H1 (cell line): ENCODE measurements at places on chromosomes 11 and 22. TPM values are rescaled to one million over a fixed set of nuclear protein-coding genes. Genes with fewer than 3 reads are reported as not detected.

SPTBN2 gene
- 69.0 and 71.4 TPM in 2 replicates for total RNA-seq

UFD1 gene
- total RNA-seq, result 67.5 and 74.6 TPM in 2 replicates

KLHDC7B gene
- total RNA-seq, result not detected in 2 replicates

SYT13 gene
- 12.3 and 13.2 TPM in 2 replicates for total RNA-seq

CLCF1 gene
- 0.32 and 0.57 TPM in 2 replicates for total RNA-seq

PCNX3 gene
- total RNA-seq, result 38.8 and 39.4 TPM in 2 replicates

CPT1B gene
- total RNA-seq, result 33.1 and 36.2 TPM in 2 replicates

CBX6 gene
- 27.5 and 28.2 TPM in 2 replicates for total RNA-seq

OR5AP2 gene
- total RNA-seq, result not detected in 2 replicates

PANX2 gene
- total RNA-seq, result 5.0 and 5.4 TPM in 2 replicates

PACSIN3 gene
- total RNA-seq, result 47.2 and 59.3 TPM in 2 replicates

POU2AF2 gene
- not detected in 2 replicates for total RNA-seq

TXN2 gene
- total RNA-seq, result 47.5 and 53.8 TPM in 2 replicates

MISFA gene
- 3.8 and 4.1 TPM in 2 replicates for total RNA-seq

FGF19 gene
- total RNA-seq, result 14.8 and 15.4 TPM in 2 replicates

MAPK8IP1 gene
- 40.1 and 41.7 TPM in 2 replicates for total RNA-seq

LDHAL6A gene
- total RNA-seq, result not detected in 2 replicates

OR51B2 gene
- not detected in 2 replicates for total RNA-seq

C11orf87 gene
- total RNA-seq, result 0.22 and 0.29 TPM in 2 replicates

UCP2 gene
- 39.8 and 46.2 TPM in 2 replicates for total RNA-seq

GGT5 gene
- total RNA-seq, result not detected in 2 replicates

SMIM38 gene
- 0.15 and 0.20 TPM in 2 replicates for total RNA-seq

OR2AT4 gene
- not detected in 2 replicates for total RNA-seq

OR51B4 gene
- total RNA-seq, result not detected in 2 replicates

KIAA0930 gene
- total RNA-seq, result 61.9 and 65.3 TPM in 2 replicates

MUC5AC gene
- total RNA-seq, result not detected in 2 replicates
